ENCODE measurements at places on chromosomes 4 and X.

- no peak for DNase-seq
Measured at GRCh38 chrX:43949669-43950068, 23.5 kb downstream of the NDP start.

GRCh38 chrX:152528193-152528592, 77.1 kb upstream of the GABRA3 start:
- DNase-seq, result no peak

GRCh38 chr4:3337811-3338210, 45.0 kb downstream of the RGS12 start:
- no peak for DNase-seq

GRCh38 chrX:3713937-3714434, 537 bp upstream of the PRKX start:
- DNase-seq, result no peak

GRCh38 chr4:183071222-183071621, 27.8 kb upstream of the WWC2 start:
- DNase-seq, result no peak

DNA sequence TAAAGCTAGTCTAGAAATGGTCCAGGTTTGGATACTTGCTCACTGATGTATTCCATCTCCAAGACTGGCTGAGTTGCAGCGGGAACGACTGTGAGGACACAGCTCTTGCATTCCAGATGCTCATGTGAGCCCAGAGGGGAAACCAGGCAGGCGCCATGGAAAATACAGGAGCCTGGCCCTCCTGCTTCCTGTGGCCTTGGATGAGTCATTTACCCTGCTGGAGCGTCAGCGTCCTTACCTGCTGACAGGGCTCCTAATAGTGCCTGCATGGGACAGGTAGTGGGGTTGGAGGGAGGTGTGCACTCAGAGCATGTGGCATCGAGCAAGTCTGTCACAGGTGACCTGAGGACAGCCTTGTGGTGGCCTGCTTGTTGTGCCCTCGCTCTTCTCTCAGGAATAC, 69.4 kb downstream of the NSG1 start:
- no peak for DNase-seq

DNA sequence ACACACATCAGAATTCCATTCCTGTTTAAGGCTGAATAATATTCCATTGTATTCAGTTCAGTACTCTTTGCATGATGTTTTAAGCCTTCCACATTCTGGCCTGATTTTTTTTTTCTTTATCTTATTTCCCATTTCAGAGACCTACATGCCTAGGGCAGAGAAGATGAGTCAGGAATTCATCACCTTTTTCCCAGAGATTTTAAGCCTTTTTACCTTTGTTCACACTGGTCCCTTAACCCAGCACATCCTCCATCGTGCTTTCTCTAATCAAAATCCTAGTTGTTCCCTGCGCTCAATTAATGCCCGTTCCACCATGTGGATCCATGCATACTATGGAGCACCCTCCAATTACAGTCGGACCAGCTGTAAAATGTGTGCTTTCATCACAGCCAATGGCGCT, 245.1 kb downstream of the DHX15 start:
- DNase-seq, result no peak

- no peak for DNase-seq
Measured at GRCh38 chr4:94489098-94489497, 37.4 kb downstream of the PDLIM5 start.

DNA sequence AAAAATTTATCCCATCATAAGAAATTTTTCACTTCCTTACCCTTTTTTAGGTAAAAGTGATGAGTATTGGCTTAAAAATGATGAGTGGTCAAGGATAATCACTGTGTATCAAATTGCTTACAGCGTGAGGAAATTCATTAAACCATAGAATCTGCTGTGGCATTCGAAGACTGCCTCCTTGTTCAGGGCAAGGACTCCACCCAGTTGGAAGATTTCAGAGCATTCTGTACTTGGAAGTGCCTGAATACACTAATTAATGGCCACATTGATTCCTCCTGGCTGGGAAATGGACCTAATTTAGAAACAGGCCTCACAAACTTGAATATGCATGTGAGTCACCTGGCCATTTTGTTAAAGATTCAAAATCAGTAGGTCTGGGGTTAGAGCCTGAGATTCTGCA, 83.2 kb downstream of the HHIP start:
- DNase-seq, result no peak
